Right hindlimb (tissue), 1 donor: ENCODE measurements at places on chromosomes 5 and 9.
A peak's percentile ranks its signal among the peaks of the same experiment; 100 is the strongest.

- no peak for DNase-seq
Observed at GRCh38 chr5:72921886-72922285, 34.0 kb upstream of the FCHO2 start.

DNA sequence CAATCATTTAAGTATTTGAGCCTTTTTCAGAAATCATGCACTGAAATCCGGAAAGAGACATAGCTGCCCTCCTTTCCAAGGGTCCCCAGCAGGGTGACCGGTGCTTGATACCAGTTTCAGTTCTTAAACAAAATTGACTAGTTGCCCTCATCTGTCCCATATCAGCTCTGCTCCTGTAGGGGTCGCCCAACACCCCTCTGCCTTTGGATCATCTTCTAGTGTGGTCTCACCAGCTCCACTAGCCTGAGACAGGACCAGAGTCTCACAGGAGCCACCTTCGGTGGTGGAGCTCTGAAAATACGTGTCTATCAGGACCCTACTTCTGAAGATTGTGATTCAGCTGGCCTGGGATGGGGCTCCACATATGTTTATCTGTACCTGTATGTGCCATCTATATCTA, 428.2 kb downstream of the ENC1 start:
- no peak for DNase-seq

- no peak for DNase-seq
Observed at GRCh38 chr5:133381571-133382365, 230.6 kb downstream of the FSTL4 start.

DNA sequence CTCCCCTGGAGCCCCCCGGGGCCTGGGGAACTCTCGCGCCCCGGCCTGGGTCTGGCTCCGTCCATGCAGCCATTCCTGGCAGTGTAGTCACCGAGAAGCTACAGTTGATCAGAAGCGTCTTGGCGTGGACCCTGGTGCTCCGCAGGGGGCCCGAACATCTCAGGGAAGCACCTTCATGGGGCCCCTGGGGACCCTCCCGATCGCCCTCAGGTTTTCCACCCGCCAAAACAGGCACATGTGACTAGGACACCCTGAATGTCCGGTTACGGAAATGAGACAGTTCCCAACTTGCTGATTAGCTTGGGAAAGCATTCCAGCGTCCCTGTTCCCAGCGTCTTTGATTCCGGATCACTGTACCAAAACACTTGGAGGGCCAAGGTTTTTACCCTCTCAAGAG, 472 bp downstream of the FBXO4 start:
- DNase-seq, result peak; percentile 56
